ENCODE measurements at places on chromosomes 1 and 21.
A peak's percentile ranks its signal among the peaks of the same experiment; 100 is the strongest.

GRCh38 chr1:221125976-221126375, 246.7 kb downstream of the HLX start:
- no peak for DNase-seq

- no peak for DNase-seq
These were observed 4.7 kb downstream of the ITLN2 start for GRCh38 chr1:160949881-160950280.

- no peak for DNase-seq
These were observed 610.6 kb downstream of the KIF26B start for GRCh38 chr1:245765230-245766000.

GRCh38 chr21:43332861-43333297, 94.1 kb downstream of the SIK1 start:
- no peak for DNase-seq

- DNase-seq, result no peak
These were observed 10.8 kb downstream of the OLIG1 start for GRCh38 chr21:33080776-33081175.

- peak; percentile 41 for DNase-seq
These were observed 44.2 kb downstream of the ZC3H11B start for GRCh38 chr1:219568733-219569132.

DNA sequence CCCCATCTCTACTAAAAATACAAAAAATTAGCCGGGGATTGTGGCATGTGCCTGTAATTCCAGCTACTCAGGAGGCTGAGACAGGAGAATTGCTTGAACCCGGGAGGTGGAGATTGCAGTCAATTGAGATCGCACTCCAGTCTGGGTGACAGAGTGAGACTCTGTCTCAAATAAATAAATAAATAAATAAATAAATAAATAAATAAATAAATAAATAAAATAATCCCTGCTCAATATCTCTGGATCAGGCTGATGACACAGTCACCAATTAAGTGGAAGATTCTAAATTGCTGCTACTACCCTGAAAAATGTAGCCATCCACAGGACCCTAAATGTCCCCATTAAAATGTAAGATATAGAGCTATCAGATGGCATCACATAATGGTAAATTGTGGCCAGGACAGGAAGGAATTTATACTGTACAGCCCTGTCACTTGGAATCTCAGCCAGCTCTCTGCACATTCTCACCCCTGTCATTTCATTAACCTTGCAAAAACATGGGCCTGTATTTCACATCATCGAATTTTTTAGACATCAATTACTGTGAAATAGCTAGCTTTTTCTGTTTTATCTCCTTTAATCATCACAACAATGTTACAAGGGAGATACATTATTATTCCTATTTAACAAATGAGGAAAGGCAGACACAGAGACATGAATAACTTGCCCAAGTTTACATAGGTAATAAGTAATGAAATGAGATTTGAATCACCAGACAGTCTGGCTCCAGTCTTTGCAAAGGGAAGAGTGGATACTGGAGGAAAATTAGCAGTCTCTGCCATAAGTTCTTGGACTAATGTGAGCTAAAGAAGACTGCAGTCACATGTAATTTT, 56.7 kb upstream of the NTPCR start:
- DNase-seq, result no peak

DNA sequence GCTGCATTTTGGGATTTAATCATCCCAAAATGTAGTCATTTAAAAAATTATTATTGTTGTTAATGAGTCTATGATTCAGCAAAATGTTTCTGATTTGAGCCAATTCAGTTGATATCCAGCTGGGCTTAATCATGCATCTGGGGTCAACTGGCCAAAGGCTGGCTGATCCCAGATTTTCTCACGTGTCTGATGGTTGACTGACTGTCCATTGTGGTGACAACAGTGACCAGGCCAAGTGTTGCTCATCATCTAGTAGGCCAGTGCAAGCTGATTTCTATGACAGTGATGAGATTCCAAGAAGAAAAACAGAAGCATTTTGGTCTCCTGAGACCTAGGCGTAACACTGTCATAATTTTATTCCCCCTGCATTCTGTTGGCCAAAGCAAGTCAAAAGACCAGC, 80.1 kb upstream of the ZC3H11B start:
- DNase-seq, result no peak

DNA sequence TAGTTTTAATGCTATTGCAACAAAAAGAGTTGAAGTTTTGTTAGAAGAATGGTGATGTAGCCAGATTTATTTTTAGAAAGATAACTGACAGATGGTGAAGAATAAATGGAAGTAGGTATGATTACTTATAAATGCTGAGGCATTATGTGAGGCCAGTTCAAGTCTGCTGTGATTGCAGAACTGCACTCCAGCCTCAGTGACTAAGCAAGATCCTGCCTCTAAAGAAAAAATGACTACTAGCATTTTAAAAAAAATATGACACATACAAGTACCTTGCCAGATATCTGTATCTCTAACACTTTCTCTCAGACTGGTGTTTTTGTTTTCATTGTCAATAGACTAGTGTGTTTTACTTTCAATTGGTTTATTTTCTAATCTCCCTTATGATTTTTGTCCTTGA, 1242.4 kb upstream of the ADGRL4 start:
- no peak for DNase-seq

DNA sequence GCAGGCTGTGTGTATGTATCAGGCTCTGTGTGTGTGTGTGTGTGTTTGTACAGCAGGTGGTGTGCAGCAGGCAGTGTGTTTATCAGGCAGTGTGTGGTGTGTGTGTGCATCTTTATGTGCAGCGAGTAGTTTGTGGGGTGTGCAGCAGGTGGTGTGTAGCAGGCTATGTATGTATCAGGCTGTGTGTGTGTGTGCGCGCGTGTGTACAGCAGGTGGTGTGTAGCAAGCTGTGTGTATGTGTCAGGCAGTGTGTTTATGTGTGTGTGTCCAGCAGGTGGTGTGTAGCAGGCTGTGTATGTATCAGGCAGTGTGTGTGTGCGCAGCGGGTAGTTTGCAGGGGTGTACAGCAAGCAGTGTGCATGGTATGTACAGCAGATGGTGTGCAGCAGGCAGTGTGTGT, 29.0 kb downstream of the PTPRF start:
- DNase-seq, result no peak

DNA sequence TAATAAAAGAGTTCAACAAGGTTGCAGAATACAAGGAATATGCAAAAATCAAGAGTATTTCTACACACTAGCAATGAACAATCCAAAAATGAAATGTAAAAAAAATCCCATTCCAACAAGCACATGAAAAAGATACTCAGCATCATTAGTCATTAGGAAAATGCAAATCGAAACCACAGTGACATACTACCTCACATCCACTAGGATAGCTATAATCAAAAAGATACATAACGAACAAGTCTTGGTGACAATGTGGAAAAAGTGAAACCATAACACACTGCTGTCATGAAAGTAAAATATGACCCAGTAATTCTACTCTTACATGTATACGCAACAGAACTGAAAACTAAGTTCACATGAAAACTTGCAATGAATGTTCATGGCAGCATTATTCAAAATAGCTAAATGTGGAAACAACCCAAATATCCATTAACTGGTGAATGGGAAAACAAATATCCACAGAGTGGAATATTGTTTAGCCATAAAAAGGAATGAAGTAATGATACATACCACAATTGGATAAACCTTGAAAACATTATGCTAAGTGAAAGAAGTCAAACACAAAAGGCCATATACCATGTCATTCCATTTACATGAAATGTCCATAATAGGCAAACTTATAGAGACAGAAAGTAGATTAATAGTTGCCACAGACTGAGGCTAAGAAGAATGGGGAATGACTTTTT, 34.3 kb downstream of the PIK3R3 start:
- no peak for DNase-seq

DNA sequence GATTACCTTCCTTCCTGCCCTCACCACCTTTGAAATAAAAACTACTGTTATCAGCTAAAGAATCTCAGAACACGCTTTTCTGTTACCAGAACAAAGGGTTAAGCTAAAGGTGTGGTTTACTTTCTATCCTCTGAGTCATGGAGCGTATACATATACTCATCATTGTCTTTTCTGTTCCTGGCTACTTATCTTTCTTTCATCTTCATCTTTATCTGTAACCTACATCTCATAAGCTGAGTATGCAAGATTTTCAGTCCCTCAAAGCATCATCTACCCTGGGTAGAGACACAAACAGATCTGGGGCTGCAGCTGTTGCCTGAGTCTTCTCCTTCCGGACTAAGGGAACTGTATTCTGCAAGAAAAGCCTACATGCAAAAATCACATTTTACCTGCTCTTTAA, 75.6 kb downstream of the LMO4 start:
- DNase-seq, result no peak

DNA sequence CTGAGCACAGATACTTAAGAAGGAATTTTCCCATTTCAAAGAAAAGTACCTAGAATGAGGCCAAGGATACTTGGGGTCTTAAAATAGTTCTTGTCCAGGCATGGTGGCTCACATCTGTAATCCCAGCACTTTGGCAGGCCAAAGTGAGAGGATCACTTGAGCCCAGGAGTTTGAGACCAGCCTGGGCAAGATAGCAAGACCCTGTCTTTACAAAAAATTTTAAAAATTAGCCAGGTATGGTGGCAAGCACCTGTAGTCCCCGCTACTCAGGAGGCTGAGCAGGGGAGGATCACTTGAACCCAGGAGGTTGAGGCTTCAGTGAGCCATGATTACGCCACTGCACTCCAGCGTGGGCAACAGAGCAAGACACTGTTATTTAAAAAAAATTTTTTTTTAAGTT, 29.0 kb downstream of the NFYC start:
- DNase-seq, result peak; percentile 24

DNA sequence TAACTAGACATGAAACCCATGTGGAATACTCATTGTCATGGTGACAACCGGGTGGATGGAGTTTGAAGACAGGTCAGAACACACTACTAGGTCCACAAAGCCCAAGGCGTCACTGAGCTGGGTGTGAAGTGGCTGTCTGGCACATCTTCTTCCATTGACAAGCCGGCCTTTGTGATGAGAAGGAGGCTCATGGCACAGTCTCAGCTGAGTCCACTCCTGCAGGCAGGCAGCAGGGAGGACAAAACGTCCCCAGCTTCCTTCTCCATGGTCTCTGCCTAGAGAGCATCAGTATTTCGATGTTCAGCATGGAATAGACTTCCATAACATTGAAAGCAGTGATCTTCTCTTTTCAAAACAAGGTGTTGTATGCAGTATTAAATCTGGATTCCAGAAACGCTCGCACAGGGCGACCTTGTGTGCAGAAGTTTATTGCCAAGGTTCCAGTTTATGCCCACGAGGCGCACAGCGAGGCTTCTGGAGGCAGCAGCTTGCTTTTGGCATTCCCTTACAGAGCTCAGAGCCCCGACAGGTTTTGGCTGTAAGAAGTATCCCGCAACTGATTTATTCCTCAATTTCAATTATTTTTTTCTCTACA, 104.2 kb downstream of the SIM2 start:
- no peak for DNase-seq

DNA sequence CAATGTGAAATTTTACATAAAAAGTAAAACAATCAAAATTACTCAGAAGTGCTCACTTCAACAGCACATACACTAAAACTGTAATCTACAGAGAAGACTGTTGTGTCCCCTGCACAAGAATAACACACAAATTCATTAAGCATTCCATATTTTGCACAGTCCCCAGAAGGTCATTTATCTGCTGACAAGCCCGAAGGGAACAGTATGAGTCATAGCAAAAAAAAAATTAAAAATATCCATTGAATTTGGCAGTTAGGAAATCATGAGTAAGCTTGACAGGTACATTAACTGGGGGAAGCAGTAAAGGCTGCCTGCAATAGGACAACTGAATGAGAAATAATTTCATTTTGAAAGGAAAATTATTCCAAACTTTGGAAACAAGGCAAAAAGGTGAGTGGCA, 3.3 kb upstream of the CACYBP start:
- DNase-seq, result no peak

DNA sequence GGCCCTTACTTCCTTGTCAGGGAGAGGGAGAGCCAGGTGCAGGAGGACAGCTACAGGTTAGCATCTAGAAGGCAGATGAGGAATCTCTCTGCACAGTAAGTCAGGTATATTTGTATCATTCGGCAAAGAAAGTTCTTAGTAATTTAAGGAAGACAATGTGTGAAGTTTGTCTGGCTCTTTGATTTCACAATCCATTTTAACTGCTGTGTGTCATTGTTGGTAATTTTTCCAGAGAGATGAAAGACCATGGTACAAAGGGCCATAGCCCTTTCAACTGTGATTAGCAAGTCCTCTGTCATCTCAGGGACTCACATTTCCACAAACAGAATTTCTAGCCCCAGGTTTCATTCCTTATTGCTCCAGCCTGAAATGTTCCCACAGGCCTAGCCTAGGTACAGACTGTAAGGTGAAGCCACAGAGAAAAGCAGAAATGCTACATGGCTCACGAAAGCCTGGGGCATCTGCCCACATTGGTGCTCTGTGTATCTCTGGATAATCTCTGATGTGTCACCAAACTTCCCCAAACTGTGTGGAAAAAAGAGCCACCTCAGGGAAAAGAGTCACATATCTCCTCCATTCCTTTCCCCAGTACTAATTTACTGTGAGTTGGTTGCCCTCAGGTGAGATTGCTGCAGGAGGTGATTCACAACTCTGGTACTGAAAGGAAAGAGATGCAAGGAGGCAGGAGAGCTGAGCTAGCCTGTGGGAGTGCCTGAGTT, 70.6 kb downstream of the SYT6 start:
- peak; percentile 71 for DNase-seq

- no peak for DNase-seq
These were observed 513.6 kb downstream of the USP25 start for GRCh38 chr21:16243396-16243795.

DNA sequence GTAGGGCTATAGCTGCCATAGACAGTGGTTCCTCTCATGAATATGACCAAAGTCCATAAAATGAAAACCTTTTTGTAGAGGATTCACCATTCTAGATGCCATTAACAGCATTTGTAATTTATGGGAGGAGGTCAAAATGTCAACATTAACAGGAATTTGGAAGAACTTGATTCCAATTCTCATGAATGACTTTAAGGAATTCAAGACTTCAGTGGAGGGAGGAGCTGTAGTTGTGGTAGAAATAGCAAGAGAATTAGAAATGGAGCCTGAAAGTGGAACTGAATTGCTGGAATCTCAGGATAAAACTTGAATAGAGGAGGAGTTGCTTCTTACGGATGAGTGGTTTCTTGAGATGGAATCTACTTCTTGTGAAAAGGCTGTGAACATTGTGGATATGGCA, 65.4 kb upstream of the ESRRG start:
- DNase-seq, result no peak

GRCh38 chr21:25331286-25331685, 276.0 kb downstream of the MRPL39 start:
- DNase-seq, result no peak

DNA sequence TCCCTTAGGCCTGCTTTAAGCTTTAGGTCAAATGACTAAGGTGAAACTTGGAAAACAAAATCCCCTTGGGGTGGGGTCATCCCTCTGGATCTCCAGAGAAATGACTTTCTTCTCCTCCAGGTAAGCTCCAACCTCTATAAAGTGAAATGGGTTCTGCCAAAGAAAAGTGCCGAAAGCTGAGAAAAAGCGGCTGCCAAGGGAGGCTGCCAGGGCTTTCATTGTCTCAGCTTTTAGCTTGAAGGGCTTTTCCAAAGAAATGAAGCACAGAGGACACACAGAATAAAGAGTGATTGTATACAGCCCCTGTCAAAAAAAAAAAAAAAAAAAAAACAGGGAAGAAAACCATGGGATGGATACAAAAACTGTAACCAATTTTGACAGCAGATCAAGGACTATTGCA, 126.9 kb downstream of the TGFBR3 start:
- DNase-seq, result no peak

- DNase-seq, result no peak
These were observed 432.0 kb downstream of the LMO4 start for GRCh38 chr1:87760654-87761053.

- DNase-seq, result no peak
These were observed 21.9 kb downstream of the FASLG start for GRCh38 chr1:172680733-172681275.
